ENCODE measurements at places on chromosomes 3 and 15. TPM values are rescaled to one million over a fixed set of nuclear protein-coding genes. Genes with fewer than 3 reads are reported as not detected.

The NPRL2 gene
- total RNA-seq = 33.5 TPM

The GATA2 gene
- total RNA-seq = 0.31 TPM

The MUC13 gene
- total RNA-seq = not detected

The THAP10 gene
- total RNA-seq = 4.1 TPM

The ATP13A4 gene
- 22.2 TPM for total RNA-seq

Measured in parietal lobe (tissue), 2 donors.